ENCODE measurements at places on chromosomes 16 and 17. TPM values are rescaled to one million over a fixed set of nuclear protein-coding genes. Genes with fewer than 3 reads are reported as not detected.

Gene BAIAP3
- total RNA-seq, result 19.9 TPM

GRCh38 chr17:80173916-80174315 is 4.1 kb downstream of the CARD14 start:
- H3K36me3 ChIP-seq, result no peaks in the 10 kb centered on the region
- H3K4me3 ChIP-seq, result no peak overlapping the region
- DNase-seq, result no peak
- H3K27me3 ChIP-seq, result no peaks in the 10 kb centered on the region

DNA sequence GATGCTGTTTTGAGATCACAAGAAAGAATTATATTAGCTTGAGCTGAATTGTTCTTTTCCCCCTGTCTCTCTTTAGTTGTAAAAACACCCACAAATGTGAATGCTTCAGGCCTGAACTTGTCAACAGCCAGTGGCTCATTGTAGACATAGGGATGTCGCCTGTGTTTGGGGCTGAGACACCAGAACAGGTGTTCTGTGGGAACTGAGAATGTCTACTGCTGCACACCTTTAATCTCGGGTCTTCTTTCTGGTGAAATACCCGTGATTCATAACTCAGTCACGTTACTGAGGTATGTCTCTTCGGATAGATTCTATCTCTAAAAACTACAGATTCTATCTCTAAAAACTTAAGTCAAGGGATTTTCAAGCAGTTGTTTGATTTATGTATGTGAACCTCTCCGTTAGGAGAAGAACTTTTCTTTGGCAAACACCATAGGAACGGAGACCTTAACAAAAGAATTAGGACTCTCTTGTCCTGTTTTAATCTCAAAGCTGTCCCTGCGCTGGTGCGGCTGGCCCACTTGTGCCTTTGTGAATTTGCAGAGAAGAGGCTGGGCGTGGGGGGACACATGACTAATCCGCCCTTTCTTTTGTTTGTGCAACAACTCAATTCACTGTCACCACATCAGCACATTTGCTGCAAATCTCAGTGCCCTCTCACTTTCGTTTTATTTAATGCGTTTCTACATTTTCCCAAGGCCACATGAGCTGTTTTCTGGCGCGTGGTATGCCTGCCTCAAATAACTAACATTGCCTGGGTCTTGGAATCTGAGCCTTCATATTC is 643.0 kb downstream of the MAF start:
- H3K27me3 ChIP-seq, result no peaks in the 10 kb centered on the region
- peaks cover 4% of the 10 kb centered on the region for H3K4me1 ChIP-seq
- no peak overlapping the region for H3K4me3 ChIP-seq
- no peak overlapping the region for H3K27ac ChIP-seq

Gene ANKS3
- 19.7 TPM for total RNA-seq

DNA sequence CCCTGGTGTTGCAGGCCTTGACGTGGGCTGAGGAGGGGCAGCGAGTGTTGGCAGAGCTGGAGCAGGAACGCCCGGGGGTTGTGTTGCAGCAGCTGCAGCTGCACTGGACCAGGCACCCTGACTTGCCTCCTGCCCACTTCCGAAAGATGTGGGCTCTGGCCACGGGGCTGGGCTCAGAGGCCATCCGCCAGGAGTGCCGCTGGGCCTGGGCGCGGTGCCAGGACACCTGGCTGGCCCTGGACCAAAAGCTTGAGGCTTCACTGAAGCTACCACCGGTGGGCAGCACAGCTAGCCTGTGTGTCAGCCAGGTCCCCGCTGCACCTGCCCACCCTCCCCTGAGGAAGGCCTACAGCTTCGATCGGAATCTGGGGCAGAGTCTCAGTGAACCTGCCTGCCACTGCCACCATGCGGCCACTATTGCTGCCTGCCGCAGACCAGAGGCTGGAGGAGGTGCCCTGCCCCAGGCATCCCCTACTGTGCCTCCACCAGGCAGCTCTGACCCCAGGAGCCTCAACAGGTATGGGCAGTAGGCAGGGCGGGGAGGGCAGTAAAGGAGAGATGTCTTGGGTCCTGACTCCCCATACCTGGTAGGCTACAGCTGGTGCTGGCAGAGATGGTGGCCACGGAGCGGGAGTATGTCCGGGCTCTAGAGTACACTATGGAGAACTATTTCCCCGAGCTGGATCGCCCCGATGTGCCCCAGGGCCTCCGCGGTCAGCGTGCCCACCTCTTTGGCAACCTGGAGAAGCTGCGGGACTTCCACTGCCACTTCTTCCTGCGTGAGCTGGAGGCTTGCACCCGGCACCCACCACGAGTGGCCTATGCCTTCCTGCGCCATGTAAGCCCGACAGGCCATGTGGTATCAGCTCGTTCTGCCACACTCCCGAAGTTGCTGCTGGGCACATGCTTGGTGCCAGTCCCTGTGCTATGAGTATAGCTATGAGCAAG is 5.6 kb downstream of the PLEKHG4 start:
- no peak for DNase-seq
- no peak overlapping the region for H3K4me3 ChIP-seq
- H3K36me3 ChIP-seq, result no peaks in the 10 kb centered on the region
- H3K27me3 ChIP-seq, result no peaks in the 10 kb centered on the region
- H3K4me1 ChIP-seq, result peaks cover 20% of the 10 kb centered on the region

- peaks cover 44% of the 10 kb centered on the region for H3K4me1 ChIP-seq
- no peak for DNase-seq
- no peak overlapping the region for H3K4me3 ChIP-seq
- no peak overlapping the region for H3K27ac ChIP-seq
Measured at GRCh38 chr17:57559634-57560318, 185.3 kb downstream of the CCDC182 start.

Gene TNFRSF13B
- total RNA-seq, result 0.70 TPM

Gene C17orf78
- not detected for total RNA-seq

DNA sequence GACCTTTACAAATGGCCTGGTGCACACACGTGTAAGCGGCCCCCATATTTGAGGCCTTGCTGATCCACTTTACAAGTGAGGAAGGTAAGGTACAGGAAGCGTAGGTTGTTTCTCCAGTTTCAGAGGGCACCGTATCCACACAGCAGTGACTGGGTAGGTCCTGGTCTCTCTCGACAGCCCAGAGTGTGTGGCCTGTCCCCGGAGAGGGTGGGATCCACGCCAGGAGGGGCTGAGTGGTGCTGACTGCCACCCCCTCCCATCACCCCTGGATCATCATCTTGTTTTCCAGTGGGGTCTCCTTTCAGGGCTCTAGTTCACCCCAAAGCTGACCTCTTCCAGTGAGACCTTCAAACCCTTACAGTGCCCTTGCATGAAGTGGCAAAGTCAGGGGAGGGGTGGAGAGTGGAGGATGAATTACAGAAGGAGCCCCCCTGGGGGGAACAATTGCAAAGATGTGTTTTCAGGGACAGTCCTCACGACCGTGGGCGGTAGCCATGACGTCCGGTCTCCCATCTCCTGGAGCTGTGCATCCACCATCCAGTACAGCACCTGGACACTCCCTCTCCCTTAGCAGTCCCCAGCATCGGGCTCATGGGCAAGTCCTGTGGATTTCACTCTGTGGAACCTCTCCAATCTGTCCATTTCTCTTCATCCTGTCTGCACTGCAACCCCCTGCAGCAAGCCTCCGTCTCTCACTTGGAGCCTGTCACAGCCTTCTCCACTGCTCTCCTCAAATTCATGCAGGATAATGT is 4.5 kb upstream of the BANP start:
- H3K27ac ChIP-seq, result no peak overlapping the region
- H3K4me3 ChIP-seq, result no peak overlapping the region
- H3K36me3 ChIP-seq, result no peaks in the 10 kb centered on the region
- no peak for DNase-seq

- no peak overlapping the region for H3K4me3 ChIP-seq
- H3K27me3 ChIP-seq, result no peaks in the 10 kb centered on the region
- H3K4me1 ChIP-seq, result no peaks in the 10 kb centered on the region
- no peak overlapping the region for H3K27ac ChIP-seq
Measured at GRCh38 chr16:64933885-64934284, 188.0 kb downstream of the CDH11 start.

DNA sequence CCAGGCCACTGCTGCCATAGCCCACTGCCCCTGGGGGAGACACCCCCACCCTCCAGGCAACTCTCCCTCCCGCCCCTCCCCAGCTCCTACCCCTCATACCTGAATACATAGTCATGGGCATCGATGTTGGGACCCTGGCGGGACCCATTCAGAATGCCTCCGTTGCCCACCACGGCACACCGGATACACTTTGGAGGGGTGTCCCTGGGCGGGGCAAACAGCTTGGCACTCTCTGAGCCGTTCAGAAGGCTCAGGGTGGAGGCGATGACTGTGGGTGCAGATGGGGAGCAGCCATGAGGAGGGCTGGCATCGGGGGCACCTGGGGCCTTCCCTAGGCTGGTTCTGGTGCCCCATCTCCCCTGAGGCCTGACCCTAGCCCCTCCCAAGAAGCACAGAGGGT is 12.6 kb downstream of the ST6GALNAC2 start:
- H3K27me3 ChIP-seq, result no peaks in the 10 kb centered on the region
- H3K27ac ChIP-seq, result no peak overlapping the region
- H3K4me1 ChIP-seq, result peaks cover 7% of the 10 kb centered on the region
- no peaks in the 10 kb centered on the region for H3K36me3 ChIP-seq

Gene CBFA2T3
- total RNA-seq, result 4.2 TPM

DNA sequence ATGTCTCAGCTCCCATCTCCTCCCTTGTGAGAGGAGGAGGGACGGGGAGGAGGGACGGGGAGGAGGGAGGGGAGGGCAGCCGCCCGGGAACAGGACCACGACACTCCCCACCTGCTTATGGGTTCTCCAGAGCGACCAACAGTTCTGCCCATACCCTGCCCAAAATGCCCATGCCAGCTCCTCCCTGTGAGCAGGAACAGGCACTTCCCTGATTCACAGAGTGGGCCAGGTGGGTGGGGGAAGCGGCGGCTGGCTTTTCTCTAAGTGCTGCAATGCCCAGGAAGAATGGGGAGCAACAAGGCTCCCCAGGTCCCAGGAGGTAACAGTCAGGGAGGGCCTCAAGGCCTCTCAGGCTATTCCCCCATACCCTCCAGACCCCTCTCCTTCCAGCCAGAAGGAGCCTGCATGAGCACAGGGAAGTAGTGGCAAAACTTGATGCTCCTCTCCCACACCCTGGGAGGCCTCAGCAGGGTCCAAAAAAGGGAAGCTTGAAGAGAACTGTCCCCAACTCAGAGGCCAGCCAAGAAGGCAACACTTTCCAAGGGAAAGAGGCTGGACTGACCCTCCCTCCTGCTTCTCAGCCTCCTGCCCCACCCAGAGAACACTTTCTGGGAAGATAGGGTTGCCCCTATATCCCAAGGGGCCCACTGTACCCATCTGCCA is 53.8 kb downstream of the MYO18A start:
- H3K4me1 ChIP-seq, result peaks cover 15% of the 10 kb centered on the region
- peaks cover 33% of the 10 kb centered on the region for H3K36me3 ChIP-seq
- H3K4me3 ChIP-seq, result no peak overlapping the region
- no peak overlapping the region for H3K27ac ChIP-seq
- no peak for DNase-seq
- no peaks in the 10 kb centered on the region for H3K27me3 ChIP-seq

GRCh38 chr16:54288030-54288834 is 1.6 kb upstream of the IRX3 start:
- no peak overlapping the region for H3K4me3 ChIP-seq
- DNase-seq, result no peak
- no peak overlapping the region for H3K27ac ChIP-seq

GRCh38 chr17:78665952-78666920 is 89.0 kb upstream of the DNAH17 start:
- H3K4me1 ChIP-seq, result peaks cover 25% of the 10 kb centered on the region
- H3K27me3 ChIP-seq, result no peaks in the 10 kb centered on the region
- no peak overlapping the region for H3K4me3 ChIP-seq
- DNase-seq, result peak; percentile 31

GRCh38 chr16:77234611-77235010 is 35.4 kb downstream of the SYCE1L start:
- no peak overlapping the region for H3K27ac ChIP-seq
- H3K27me3 ChIP-seq, result no peaks in the 10 kb centered on the region
- H3K36me3 ChIP-seq, result no peaks in the 10 kb centered on the region

Gene MYCBPAP
- total RNA-seq, result 4.9 TPM

Gene TMEM114
- total RNA-seq, result not detected
